ENCODE measurements at places on chromosomes 11 and 22.

GRCh38 chr11:71329165-71329510 lies 76.8 kb upstream of the SHANK2 start:
- DNase-seq, result no peak

DNA sequence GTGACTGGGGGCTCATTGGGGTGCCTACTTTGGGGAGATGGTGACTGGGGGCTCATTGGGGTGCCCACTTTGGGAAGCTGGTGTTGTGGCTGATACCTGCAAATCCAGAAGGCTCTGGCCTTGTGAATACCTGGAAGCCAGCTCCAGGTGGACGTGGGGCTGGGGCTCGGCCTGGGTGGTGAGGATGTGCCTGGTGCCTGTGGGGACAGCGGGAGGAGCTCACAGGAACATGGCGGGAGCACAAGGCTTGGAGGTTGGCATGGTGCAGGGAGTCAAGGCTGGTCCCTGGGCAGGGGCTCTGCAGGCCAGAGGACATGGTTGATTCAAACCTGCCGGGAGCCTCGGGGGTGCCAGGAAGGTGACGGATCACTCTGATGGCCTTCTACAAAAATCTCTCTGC lies 1165.7 kb downstream of the BRD1 start:
- no peak for DNase-seq

DNA sequence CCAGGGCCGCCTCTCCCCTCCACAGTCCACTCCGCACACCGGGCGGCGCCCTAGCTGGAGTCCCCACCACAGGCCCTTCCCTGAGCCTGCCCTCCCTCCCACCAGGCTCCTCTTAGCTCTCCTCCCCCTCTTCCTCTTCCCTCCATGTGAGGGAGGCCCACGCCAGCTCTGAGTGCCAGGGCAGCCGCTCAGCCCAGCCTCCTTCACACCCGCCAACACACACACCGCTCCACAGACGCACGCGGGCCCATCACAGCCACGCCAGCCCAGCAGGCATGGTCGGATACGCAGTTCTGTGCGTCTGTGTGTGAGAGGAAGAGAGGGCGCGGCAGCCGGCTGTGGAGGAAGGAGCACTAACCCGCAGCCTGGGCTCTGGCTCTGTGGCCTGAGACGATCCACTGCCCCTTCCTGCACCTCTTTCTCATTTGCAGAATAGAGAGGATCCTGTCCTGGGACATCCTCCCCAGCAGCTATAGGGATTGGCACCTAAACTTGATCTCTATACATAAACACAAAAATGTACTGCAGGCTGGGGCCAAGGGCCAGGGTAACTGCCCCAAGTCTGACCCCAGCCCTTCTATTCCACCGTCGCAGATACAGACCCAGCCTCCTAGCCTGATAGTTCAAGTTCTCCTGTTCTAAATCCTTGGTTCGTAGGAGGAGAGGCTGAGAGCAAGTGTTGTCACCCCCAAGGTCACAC lies 3.5 kb downstream of the CHRM4 start:
- DNase-seq, result no peak

- no peak for DNase-seq
These were observed 10.7 kb upstream of the POGLUT3 start for GRCh38 chr11:108508653-108509593.

DNA sequence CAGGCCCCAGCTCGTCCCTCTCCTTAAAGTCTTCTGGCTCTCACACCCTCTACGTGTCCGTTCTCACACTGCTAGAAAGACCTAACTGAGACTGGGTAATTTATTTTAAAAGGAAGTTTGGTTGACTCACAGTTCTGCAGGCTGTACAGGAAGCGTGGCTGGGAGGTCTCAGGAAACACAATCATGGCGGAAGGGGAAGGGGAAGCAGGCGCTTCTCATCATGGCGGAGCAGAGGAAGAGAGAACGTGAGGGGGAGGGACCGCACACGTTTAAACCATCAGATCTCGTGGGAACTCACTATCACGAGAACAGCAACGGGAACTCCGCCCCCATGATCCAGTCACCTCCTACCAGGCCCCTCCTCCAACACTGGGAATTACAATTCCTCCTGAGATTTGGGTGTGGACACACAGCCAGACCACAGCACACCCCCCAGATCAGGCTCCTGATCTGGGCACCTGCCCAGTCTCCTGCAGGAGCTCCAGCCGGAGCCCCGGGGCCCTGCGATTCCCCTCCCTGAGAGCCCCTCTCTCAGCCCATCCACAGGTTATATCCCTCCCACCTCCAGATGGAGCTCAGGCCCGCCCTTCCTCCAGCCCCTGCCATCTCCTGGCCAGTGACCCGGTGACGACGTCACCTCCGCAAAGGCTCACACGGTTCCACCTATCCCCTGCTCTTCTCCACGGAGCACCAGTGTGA lies 170.2 kb downstream of the BRD1 start:
- DNase-seq, result no peak

GRCh38 chr11:13382751-13383150 lies 80.3 kb downstream of the BTBD10 start:
- DNase-seq, result no peak

DNA sequence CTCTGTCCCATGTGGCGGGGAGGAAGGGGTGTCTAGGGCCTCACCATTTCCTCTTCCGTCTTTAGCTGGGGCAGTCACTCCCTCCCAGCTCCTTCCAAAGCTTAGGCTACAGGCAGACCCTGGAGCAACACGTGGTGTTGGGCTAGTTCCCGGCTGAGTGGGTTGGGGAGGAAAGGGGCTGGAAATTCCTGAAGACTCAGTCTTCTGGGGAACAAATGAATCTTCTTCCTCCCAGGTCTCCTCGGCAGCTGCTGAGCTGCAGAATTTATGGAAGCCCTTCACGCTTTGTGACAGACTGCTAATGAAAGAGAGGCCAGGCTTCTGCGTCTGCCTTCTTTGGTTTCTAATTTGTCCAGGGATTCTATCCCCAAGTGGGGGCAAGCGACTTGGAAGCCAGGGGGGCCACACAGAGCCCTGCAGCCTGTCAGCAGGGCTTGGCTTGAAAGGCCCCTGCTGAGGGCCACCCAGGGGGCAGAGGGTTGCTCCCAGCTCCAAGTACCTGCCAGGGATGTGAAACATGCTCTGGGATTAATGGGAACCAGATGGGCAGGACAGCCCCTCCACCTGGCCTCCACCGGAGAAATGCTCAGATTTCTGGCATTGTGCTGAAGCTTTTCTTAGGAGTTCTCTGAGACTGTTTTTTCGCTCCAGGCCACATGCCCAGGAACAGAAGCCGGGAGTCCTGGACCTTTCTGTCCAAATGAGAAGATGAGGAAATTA lies 123.1 kb downstream of the PKNOX2 start:
- no peak for DNase-seq

DNA sequence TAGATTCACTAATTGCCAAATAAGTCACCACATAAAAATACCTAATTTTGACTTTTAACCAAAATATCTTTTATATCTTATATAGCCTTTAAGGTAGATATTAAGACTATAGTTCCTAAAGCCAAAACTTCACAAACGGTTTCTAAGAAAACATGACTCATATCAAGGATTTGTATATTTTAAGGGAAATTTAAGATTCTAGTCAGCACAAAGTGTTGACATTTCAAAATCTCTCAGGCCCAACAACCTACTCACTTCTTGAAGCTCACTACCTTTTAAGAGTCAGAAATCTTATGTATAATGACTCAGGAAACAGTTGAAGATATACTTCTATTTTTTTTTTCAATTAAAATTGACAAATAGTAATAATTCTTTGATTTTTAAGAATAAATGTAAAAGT lies 221.9 kb downstream of the SBF2 start:
- DNase-seq, result no peak

DNA sequence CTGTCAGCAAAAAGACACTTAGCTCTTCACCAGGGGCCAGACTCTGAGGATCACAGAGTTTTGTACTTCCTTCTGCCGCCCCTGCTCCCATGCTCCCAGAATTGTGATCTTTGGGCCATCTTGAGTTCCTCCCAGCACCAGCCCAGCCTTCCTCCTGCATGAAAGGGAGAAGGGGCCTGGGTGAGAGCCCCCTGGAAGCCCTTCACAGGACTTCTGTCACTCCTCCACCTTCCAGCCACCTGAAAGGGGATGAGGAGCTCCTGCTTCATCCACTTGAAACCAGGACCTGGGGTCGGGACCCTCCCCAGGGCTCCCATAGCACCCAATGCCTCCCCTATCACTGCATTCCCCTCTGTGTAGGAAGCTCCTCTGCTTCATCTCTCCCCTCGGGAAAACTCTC lies 174.2 kb downstream of the BUD13 start:
- DNase-seq, result no peak

- no peak for DNase-seq
These were observed 9.7 kb upstream of the THY1 start for GRCh38 chr11:119432484-119433357.

DNA sequence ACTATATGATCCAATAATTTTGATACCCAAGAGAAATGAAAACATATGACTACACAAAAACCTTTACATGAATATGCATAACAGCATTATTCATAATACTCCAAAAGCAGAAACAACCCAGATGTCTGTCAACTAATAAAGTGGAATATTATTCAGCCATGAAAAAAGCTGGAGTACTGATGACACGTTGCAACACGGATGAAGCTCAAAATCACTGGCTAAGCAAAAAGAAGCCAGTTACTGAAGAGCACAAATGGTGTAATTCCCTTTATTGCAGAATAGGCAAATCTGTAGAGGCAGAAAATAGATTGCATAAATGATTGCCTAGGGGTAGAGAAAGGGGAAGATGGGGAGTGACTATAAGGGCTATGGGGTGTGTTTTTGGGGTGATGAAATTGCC lies 117.6 kb upstream of the FGF3 start:
- no peak for DNase-seq

DNA sequence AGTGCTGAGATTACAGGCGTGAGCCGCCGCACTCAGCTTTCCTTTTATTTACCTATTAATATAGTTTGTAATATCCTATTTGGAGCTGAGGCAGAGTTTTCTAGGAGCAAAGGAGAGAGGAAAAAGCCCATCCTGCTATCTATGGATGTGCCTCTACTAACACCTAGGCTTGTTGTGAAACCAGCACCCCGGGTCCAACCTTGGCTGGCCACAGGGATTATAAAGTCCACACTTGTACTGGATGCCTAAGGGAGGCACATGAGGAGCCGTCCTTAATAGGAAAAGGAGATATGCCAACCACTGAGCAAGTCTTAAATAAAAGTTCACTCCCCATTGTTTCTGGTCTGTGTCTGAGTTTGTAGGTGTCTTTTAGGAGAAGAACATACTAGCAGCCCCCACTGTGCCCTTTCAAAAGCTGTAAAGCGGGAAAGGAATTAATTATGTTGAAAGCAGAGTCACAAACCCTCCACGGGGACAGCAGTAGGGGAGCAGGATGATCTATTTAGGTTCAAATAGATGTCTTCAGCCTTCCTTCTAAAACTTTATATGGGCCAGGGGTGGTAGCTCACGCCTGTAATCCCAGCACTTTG lies 29.3 kb downstream of the RRP7A start:
- no peak for DNase-seq

DNA sequence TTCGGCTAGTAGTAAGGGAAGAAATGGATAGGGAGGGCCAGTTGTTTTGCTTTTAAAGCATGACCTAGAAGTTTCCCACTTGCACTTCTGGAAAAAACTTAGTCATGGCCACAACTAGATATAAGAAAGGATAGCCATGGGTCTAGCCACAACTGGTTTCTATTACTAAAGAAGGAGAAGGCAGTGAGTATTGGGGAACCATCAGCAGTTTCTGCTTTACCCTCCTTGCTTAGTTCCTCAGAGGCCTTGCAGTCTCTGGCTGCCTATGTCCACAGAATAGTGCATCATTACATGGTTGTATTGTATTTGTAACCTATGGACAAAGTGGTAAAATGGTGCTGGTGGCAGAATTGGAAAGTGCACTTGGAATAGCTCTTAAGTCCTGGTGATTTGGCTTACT lies 35.6 kb downstream of the NXPE1 start:
- DNase-seq, result no peak

- DNase-seq, result no peak
These were observed 537.6 kb downstream of the BRD1 start for GRCh38 chr22:49289822-49290679.

GRCh38 chr11:110874437-110875030 lies 162.3 kb upstream of the ARHGAP20 start:
- no peak for DNase-seq

- no peak for DNase-seq
These were observed 666 bp downstream of the PDGFB start for GRCh38 chr22:39244136-39244495.

- DNase-seq, result no peak
These were observed 16.2 kb upstream of the PVALB start for GRCh38 chr22:36833073-36833472.

DNA sequence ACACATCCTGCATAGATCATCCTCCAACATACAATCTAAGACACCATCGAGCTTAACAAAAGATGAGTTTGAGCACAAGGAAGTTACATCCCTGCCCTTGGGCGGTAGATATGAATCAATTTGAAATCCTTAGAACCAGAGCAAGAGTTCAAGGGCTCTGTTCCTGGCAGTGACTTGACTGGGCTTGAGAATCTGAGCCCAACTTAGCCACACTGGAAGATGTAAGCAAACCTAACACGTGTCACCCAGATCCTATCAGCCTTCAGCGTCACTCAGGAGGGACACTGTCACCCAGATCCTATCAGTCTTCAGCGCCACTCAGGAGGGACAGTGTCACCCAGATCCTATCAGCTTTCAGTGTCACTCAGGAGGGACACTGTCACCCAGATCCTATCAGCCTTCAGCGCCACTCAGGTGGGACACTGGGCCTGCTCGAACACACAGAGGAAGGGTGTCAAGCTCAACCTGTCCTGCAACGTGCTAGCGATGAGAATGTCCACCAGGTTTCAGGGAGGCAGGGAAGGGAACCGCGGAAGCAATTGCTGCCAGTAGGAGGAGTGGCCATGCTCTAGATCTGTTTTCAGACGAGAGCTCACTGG lies 32.8 kb upstream of the CTSD start:
- no peak for DNase-seq

DNA sequence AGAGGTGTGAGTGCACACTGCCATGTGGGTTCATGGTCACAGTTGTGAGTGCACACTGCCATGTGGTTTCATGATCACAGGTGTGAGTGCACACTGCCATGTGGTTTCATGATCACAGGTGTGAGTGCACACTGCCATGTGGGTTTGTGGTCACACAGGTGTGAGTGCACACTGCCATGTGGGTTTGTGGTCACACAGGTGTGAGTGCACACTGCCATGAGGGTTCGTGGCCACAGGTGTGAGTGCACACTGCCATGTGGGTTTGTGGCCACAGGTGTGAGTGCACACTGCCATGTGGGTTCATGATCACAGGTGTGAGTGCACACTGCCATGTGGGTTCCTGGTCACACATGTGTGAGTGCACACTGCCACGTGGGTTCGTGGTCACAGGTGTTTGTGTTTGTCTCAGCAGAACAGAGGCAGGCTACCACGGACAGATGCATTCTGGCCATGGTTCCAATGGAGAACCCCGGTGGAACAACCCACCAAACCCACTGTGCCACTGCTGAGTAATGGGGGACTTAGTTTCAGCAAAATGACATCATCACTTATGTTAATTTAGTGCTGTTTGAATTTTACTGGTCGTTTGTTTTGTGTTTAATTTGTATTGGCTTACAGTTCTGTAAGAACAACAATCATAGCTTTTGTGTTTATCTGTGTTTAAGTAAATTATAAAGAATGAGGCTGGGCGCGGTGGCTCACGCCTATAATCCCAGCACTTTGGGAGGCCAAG lies 57.2 kb downstream of the RPS6KA4 start:
- no peak for DNase-seq

DNA sequence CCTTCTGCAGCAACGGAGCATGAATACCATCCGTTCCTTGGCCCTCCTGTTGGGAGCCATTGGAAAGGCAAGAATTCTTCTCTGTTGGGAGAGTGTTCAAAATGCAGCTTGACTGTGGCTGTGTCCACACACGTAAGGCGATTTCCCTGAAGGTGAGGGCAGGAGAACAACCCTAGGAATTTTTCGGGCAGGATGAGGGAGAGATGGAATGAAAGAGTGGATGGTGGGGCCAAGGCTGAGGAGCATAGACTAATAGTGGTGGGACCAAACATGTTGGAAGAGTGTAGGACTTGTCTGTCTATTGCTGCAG lies 924.9 kb downstream of the TBC1D22A start:
- no peak for DNase-seq
